ENCODE measurements at places on chromosomes 16 and 17. TPM values are rescaled to one million over a fixed set of nuclear protein-coding genes. Genes with fewer than 3 reads are reported as not detected.

GRCh38 chr17:60311936-60312335 lies 80.0 kb downstream of the USP32 start:
- no peaks in the 10 kb centered on the region for H3K4me1 ChIP-seq
- no peak overlapping the region for H3K4me3 ChIP-seq
- no peak for DNase-seq
- no peaks in the 10 kb centered on the region for H3K36me3 ChIP-seq

DNA sequence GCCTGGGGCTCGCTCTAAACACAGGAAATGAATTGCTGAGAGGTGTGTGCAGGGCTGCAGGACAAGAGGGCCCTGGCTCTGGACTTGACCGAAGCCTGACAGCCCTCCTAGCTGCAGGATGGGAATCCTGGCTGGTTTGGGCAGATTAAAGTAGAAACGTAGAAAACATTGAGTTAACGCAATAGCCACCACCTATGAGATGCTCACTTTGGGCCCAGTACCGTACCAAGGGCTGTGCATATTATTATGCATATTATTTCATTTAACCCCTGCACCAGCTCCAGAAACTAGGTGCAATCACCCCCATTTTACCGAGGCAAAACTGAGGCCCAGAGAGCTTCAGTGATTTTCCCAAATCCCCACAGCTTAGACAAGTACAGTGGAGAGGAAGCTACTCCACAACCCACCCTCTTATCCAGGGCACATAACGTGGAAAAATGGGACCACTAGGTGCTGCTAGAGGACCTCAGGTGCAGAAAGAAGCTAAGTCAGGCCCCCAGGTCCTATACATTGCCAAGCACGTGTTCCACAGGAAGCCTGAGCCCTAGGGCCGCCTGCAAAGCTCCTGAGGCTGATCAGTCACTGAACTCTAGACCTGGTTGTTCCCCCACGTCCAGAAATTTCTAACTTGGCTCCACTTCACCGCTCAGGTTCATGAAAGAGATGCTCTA lies 79.2 kb downstream of the MYH11 start:
- H3K36me3 ChIP-seq = no peaks in the 10 kb centered on the region
- DNase-seq = no peak
- H3K27me3 ChIP-seq = no peaks in the 10 kb centered on the region
- no peak overlapping the region for H3K4me3 ChIP-seq

DNA sequence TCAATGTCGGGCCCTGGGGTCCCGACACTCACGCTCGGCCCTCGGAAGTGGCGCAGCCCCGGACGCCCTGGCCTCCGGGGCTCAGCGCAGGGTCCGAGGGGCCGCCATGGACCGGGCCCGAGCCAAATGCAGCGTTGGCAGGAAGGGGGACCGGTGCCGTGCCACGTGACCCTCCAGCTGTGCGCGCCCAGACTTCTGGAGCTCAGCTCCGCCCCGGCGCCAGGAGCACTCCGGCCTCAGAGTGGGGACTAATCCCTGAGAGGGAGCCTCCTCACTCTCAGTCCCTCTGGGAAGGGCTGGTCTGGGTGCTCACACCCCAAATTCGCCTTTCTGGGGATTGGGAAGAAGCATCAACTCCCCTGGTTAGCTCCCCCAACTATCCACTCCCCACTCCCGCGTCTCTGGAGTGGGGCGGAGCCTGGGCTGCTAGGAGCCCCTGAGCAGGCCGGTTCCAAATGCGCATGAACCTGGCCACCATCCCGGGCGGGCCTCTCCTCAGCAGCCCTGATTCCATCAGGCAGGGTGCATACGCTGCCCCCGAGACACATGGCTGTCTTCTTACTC lies at the start of gene B3GNT9:
TSS of gene B3GNT9 (minus strand) at position 166 of the 564 bp plus-strand sequence. CDS start 513 bp downstream, outside the sequence.
- no peaks in the 10 kb centered on the region for H3K36me3 ChIP-seq
- peak within 1 kb of the TSS; percentile 94 for H3K4me3 ChIP-seq
- DNase-seq = no peak
- H3K27ac ChIP-seq = peak within 1 kb of the TSS; percentile 77
- no peaks in the 10 kb centered on the region for H3K4me1 ChIP-seq

DNA sequence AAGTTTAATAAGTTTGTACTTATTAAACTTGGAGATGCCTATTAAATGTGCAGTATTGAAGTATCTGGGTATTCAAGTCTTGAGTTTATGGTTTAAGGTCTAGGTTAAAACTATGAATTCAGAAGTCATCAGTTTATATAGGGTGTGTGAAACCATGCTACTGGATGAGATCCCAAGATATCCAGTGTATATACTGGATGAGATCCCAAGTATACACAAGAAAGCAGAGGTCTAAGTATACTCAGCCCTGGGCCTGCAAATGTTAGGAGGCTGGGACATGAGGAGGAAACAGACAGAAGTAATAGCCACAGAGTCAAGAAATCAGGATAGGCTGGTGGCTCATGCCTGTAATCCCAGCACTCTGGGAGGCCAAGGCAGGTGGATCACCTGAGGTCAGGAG lies 194.4 kb upstream of the AXIN2 start:
- peaks cover 6% of the 10 kb centered on the region for H3K4me1 ChIP-seq
- no peaks in the 10 kb centered on the region for H3K27me3 ChIP-seq
- no peak for DNase-seq
- no peak overlapping the region for H3K27ac ChIP-seq

GRCh38 chr17:34220752-34221395 lies 34.2 kb upstream of the CCL2 start:
- no peak overlapping the region for H3K4me3 ChIP-seq
- H3K27me3 ChIP-seq = no peaks in the 10 kb centered on the region
- no peaks in the 10 kb centered on the region for H3K4me1 ChIP-seq
- no peak for DNase-seq
- H3K36me3 ChIP-seq = no peaks in the 10 kb centered on the region
- no peak overlapping the region for H3K27ac ChIP-seq

KRT13 gene
- not detected for total RNA-seq

KIFC3 gene
- 15.7 TPM for total RNA-seq

MARVELD3 gene
- 11.8 TPM for total RNA-seq
